Amniotic stem cell (primary cell): ENCODE measurements at places on chromosomes 6 and 20.

DNA sequence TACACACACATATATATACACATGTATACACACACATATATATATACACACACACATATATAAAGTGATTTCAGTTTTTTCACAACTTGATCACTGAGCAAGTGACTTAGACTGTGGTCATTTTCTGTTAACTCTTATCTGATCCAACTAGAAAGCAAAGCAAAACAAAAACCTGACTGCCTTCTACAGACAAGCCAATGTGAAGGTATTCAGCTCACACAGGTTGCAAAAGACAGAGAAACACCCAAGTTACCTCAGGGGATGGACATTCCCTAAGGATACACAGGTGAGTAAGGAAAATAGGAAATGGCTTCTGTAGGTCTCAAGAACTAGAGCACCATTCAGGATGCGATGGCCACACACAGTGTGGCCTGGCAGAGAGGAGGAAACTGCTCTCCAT, 58.4 kb upstream of the IER3 start:
- no peak for DNase-seq

GRCh38 chr6:37569317-37569716, 69.6 kb upstream of the CCDC167 start:
- no peak for DNase-seq

GRCh38 chr6:109486068-109486467, 3.0 kb upstream of the ZBTB24 start:
- no peak for DNase-seq

DNA sequence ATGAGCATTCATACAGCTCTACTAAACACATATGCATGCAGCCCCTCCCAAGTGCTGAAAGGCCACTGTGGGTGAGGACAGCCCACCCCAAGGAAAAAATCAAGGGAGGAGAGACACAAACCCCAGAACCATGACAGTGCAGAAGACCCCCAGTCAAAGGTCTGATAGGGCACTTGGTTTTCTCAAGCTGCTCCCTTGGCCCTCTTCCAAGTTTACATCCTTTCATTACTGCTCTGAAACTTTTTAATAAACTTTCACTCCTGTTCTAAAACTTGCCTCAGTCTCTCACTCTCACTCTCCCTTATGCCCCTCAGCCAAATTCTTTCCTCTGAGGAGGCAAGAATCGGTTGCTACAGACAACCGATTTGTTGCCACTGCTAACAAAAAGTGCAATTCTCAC, 24.9 kb downstream of the IPCEF1 start:
- no peak for DNase-seq

DNA sequence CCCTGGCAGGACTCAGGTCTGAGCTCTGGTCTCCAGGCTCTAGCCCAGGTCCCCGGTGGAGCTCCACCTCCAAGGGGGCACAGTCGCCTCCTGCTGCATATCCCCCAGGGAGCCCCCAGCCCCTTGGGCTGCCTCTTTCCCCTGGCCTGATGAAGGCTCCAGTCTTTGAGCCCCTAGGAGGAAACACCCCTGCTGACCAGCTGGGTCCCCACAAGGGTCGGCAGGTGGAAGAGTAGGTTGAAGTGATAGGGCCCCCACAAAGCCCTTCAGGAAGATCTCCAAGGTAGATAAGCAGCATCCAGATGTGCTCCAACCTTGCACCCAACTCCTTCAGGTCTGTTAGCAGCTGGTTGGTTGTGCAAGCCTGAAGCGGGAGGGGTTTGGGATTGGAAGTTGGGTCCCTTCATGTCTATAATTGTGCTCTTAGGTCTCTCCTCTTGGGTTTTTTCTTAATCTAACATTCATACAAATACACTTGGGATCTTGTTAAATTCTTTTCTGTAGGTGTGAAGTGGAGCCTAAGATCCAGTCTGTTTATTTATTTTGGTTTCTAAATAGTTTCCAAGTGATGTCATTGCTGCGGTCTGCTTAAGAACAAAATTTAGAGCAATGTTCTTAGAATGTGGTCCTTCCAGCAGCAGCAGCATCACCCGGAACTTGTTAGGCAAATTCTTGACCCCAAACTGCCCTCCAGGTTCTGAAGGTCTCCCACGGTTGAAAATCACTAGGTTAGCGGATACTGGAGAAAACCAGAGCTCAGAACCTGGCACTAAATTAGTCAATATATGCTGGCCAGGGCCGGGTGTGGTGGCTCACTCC, 5.1 kb downstream of the UBE2C start:
- no peak for DNase-seq

DNA sequence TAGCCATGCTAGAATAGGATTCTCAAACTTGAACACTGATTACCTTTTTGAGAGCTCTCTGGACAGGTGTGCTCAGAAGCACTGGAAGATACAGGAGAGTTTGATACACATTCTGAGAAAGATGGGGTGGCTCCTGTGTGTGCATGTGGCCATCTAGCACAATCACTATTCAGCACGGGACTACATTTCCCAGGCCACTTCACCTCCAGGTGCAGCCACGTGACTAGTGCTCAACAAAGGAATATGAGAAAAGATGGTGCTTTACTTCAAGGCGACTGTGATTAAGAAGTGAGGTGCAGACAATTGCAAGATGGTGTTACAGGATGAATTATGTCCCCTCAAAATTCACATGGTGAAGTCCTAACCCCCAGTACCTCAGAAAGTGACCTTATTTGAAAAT, 103.8 kb downstream of the BACH2 start:
- no peak for DNase-seq

- DNase-seq, result no peak
These were observed 110.0 kb upstream of the KCNK16 start for GRCh38 chr6:39432330-39433025.
